Nucleus accumbens (tissue), 56 donors: ENCODE measurements at places on chromosomes 6 and 20.

DNA sequence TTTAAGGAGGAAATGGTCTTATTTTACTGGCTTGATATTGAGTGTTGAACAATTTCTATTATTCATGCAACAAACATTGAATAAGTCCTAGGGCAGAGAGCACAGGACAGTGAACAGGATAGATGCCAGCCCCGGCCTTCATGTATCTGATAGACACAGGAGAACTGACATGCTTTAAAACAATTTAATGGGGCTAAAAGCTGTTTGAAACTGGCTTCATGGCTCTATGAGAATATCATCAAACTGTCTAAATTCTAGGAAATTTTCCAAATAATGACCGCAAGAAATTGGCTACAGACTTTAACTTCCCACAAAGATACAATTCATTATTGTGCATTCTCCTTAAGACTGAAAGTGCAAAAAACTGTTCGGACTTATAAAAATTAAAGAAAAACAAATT is 69.0 kb downstream of the ID4 start:
- DNase-seq: no peak

GRCh38 chr6:13113376-13113775 is 215.0 kb downstream of the TBC1D7 start:
- no peak for DNase-seq

DNA sequence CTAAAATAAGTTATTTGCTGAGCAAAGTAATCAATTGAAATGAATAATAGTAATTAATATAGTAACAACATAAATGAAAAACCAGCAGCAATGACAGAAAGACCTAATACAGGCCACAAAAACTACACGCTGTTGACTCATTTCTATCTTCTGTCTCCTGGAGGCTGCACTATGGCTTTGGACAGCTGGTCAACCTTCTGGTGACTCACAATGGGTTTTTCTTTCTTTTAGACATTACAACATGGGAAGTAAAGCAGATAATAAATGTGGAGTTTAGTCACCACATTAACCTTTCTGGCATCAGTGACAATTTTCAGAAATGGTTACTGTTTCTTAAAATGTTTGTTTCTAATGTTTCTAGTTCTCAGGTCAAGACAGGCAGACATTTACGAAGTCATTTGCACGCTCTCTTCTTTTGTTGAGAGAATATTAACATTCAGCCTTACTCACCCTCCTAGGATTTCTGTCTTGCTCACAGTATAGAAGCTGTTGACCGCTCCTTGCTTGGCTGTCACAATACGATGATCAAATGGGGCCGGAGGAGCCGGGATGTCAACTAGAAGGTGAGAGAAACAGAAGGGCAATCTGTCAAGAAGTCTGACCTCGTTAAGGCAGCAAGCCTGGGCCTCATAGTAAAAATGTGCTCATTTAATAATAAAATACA is 62.2 kb downstream of the MYLK4 start:
- DNase-seq: no peak

DNA sequence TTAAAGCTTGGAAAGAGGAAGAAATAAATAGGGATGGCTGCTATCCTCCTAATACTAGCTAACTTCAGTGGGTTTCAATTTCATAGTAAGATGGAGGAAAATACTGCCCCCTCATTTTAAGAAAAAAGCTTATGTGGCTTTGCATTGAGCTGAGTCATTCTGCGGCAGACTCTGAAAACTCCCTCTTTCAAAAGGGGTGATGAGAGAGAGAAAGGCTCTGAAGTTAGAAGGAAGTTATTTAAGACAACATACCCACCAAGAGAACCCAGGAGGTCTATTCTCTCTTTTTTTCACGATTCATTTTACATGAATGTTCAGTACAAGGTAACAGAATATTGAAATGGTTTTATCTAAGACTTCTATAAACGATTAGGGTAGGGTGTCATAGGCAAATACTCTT is 4.5 kb downstream of the PRDM13 start:
- DNase-seq: no peak

DNA sequence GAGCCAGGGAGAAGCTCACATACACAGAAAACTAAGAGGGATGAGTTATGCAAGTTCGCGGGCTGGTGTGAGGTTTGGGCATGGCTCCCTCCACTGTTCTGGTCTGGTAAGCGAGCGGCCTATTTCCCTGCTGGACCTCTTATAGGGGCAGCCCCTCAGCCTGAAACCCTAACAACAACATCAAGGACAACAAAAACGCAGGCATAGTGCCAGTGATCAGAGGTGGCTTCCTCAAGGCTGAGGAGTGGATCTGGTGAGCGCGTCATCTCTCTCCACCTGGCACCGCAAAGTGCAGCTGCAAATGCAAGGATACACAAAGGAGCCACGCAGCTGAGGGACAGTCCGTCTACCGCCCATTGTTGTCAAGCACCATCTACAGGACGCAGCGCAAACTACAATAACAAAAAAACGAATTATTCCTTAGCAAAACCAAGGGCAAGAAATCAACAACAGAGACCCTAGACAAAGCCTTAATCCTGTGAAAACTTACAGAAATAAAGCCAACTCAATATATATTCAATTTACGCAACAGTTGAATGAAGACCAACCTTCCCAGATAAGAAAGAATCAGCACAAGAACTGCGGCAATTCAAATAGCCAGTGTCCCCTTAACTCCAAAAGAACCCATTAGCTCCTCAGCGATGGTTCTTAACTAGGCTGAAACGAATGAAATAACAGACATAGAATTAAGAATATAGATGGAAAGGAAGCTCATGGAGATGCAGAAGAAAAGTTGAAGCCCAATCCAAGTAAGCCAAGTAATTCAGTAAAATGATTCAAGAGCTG is 9.2 kb upstream of the DEFB110 start:
- DNase-seq: no peak

GRCh38 chr6:32084780-32085179 is 24.4 kb downstream of the TNXB start:
- DNase-seq: no peak

- DNase-seq: no peak
Measured at GRCh38 chr20:3916364-3916763, 27.2 kb downstream of the PANK2 start.

DNA sequence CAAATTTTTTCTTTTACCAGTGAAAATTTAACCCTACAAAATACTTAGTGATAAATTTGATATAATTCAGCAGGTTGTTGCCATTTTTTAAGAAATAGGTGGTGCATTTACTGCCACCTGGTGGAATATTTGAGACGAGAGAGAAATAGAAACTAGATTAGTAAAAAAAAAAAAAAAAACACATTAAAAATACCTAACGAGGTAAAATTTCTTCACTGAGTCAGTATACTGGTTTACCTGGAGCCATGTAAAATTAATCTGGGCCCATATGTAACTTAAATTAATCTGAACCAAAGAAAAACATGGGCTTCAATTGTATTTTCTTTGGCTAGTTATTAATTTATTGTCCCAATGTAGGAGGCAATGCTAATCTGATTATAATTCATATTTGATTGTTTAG is 520.8 kb downstream of the EPM2A start:
- DNase-seq: no peak

GRCh38 chr6:11097476-11097875 is 3.8 kb downstream of the SMIM13 start:
- no peak for DNase-seq

GRCh38 chr20:15297059-15297875 is 959.9 kb upstream of the FLRT3 start:
- DNase-seq: no peak

DNA sequence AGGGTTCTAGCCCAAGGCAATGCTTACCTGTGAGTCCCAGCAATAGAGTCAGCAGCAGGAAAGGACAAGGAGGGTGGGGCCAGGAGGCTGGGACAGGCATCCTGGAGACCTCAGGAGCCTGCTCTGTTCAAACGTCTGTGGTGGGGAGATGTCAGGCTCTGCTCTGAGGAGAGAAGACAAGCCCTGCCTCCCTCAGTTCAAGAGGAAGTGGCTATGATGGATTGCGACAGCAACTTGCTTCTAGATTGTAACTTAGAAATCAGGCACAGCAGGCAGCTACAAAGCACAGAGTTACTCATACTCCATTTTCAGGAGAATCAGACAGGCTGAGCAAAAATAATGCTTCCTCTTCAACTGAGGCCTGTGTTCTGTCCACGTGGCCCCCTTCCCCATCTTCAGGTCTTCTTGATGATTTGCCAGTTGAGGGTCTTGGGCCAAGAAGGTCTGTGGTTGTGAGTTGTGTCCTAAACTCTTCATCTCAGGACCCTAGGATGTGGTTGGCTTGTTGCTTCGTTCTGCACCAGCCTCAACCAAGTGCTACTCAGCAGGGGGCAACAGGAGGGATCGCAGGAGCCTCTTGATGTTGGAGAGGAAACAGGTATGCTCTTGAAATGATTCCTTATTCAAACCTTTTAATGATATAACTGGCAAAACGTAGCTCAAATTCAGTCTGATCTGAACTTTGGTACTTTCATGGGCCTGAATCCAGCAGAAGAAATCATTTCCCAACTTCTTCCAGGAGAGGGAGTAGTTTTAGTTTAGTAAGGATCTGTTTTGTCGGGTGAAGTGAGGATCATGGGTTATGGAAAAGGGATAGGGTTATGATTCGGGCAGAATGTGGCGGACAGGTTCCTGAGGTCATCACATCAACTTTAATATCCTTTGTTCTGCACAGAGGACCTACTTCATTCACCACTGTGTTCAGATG is 31.0 kb downstream of the SIRPB1 start:
- no peak for DNase-seq

DNA sequence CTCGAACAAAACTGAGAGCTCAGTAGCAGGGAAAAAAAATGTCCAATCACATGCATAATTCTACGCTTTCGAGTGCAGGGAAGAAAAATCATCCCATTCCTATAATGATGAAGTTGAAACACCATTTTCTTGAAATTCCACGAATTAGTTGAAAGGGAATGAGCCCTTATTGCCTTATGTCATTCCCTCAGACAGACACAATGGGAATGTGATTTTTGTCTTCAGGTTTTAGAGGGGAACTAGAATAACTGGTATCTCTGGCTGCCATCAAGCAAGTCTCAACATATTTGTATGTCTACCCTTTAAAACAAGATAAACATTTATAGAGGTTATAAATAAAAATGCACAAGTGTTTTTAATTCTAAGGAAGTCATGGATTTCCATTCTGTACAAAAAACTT is 87.9 kb downstream of the KIF13A start:
- no peak for DNase-seq

GRCh38 chr6:74137911-74138310 is 441.9 kb downstream of the CD109 start:
- no peak for DNase-seq

- DNase-seq: no peak
Measured at GRCh38 chr6:501891-502601, 110.5 kb downstream of the IRF4 start.

- DNase-seq: no peak
Measured at GRCh38 chr6:3541006-3541585, 84.2 kb upstream of the SLC22A23 start.

- DNase-seq: no peak
Measured at GRCh38 chr6:19269341-19269898, 567.8 kb upstream of the ID4 start.

DNA sequence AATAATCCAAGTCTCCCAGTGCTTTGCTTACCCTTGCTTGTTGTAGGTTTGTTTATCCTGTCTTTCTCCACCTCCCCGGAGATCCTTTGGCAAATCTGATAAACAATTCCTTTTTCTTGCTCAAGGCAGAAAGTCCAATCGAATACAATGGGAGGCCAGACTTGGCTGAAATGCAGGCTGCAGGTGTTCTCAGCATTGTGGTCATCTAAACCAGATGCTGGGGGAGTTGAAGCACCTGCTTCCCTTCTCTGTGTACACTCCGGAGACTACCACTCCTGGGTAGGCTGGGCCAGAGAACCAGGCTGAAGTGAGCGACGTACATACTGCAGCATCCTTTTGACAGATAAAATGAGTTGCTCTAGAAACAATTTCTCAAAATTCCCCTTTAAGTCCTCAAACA is 82.6 kb upstream of the PREP start:
- no peak for DNase-seq

DNA sequence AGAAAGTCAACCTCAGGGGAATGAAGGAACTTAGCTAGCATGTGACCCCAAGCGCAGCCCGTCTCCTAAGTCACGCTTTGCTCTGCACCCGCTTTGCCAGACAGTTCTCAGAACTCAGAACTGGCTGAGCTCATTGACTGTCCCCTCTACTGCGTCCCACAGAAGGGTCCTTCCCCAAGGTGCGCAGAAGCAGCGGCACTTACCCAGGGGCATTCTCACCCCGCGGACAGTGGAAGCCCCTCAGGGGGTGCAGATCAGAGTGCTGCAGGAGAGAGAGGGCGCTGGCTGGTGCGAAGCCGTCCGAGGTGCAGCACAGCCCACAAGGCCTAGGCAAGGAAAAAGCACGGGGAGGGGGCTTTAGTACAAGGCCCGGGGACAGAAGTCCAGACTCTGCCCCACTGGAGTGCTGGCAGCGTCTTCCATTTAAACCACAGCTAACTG is 807 bp downstream of the SNHG17 start:
- DNase-seq: no peak

- no peak for DNase-seq
Measured at GRCh38 chr20:46523108-46523507, 9.7 kb upstream of the ZNF334 start.

GRCh38 chr6:37366910-37367309 is 13.1 kb downstream of the RNF8 start:
- no peak for DNase-seq

- no peak for DNase-seq
Measured at GRCh38 chr6:96246563-96246962, 230.8 kb downstream of the FUT9 start.

DNA sequence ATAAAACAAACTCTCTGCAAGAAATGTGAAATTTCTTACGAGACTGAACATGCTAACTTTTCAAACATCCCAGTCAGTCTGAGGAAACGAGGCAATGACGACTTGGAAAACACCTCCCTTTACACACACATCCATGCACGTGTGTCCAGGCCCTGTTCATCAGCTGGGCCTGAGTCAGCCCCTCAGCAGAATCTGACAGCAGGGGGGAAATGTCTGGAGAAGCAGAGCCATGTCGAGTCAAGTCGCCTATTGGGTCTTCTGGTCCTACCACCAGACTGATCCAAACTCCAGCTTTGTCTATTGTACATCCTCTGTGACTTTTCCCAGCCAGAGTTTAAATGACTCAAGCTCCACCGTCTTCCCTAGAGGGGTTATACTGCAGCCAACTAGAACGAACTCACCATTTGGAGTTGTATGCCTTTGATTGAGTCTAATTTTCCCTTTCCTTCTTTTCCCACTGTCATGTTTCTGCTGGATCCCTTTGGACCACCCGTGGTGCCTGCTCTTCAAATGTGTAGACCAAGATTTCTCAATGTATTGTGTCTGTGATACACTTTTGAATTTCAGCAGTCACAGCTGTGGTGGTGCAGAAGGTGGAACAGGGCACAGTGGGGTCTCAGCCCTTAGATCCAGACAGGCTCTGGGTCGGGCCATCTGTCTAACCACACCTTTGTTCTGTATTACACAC is 254.0 kb downstream of the CDC5L start:
- no peak for DNase-seq

DNA sequence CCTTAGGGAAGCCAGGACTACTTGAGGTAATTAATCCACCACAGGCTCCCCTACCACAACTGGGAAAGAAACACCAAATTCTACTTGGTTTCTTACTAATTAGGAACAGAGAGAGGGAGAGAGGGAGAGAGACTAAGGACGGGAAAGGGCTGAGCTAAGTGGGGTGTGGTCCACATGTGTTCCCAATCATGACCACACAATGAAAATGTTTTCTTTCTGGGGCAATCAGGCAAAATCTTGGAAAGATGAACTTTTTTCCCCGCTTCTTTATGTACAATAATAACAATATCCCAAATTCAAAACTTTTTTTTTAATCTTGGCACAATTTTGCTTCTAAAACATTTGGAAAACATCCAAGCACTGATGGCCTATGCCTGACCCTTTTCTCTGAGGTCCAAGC is 734.4 kb downstream of the MAFB start:
- DNase-seq: no peak

GRCh38 chr20:31751126-31751525 is 12.0 kb downstream of the TPX2 start:
- DNase-seq: no peak
